ENCODE measurements at places on chromosomes 2 and 18. TPM values are rescaled to one million over a fixed set of nuclear protein-coding genes. Genes with fewer than 3 reads are reported as not detected.

Gene HMSD
- total RNA-seq, result not detected

Gene DPP4
- total RNA-seq, result 16.1 TPM

Gene HNRNPA3
- 110 TPM for total RNA-seq

Gene CYS1
- total RNA-seq, result 2.5 TPM

Gene ASPRV1
- total RNA-seq, result 0.42 TPM

GRCh38 chr2:169395821-169396374 is 33.6 kb upstream of the LRP2 start:
- H3K36me3 ChIP-seq, result no peaks in the 10 kb centered on the region
- peaks cover 15% of the 10 kb centered on the region for H3K27me3 ChIP-seq
- no peak overlapping the region for H3K27ac ChIP-seq
- no peak overlapping the region for H3K4me3 ChIP-seq
- H3K4me1 ChIP-seq, result no peaks in the 10 kb centered on the region

DNA sequence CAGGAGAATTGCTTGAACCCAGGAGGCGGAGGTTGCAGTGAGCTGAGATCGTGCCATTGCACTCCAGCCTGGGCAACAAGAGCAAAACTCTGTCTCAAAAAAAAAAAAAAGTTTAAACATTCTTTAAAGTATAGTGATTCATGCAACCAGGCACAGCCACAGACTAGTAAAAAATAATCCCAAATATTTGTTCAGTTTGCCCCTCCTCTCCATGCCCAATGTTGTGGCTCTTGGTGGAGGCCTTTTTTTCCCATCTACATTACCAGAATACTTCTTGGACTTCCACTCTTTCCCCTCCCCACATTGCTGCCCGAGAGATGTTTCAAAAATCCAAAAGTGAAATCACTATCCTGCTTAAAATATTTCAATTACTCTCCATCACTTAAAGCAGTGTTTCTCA is 5.1 kb upstream of the MALT1 start:
- H3K4me3 ChIP-seq, result no peak overlapping the region
- H3K36me3 ChIP-seq, result no peaks in the 10 kb centered on the region
- H3K27ac ChIP-seq, result no peak overlapping the region
- H3K4me1 ChIP-seq, result peaks cover 11% of the 10 kb centered on the region
- no peak for DNase-seq
- no peaks in the 10 kb centered on the region for H3K27me3 ChIP-seq

DNA sequence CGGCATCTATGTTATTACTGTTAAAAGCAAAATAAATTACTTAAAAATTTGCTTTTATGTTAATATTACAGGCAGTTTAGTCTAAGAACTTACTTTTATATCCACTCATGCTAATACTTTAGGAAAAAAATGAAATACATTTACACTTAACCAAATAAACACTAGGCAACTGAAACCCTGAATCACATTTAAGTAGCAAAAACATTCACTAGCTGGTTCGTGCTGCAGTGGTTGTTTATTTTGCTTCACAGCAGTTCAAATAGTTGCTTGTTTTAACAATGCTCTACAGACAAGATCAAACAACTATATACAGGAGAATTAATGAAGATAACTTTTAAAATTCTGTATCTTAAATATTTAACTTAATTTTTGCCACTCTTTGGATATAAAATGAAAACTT is 60.8 kb downstream of the ABCG8 start:
- no peaks in the 10 kb centered on the region for H3K4me1 ChIP-seq
- H3K4me3 ChIP-seq, result no peak overlapping the region
- peaks cover 91% of the 10 kb centered on the region for H3K36me3 ChIP-seq
- DNase-seq, result no peak
- H3K27ac ChIP-seq, result no peak overlapping the region

GRCh38 chr18:72542984-72543356 is 1.2 kb downstream of the CBLN2 start:
- H3K4me3 ChIP-seq, result no peak overlapping the region
- no peaks in the 10 kb centered on the region for H3K4me1 ChIP-seq
- H3K27me3 ChIP-seq, result peaks cover 68% of the 10 kb centered on the region
- H3K27ac ChIP-seq, result no peak overlapping the region
- H3K36me3 ChIP-seq, result no peaks in the 10 kb centered on the region

DNA sequence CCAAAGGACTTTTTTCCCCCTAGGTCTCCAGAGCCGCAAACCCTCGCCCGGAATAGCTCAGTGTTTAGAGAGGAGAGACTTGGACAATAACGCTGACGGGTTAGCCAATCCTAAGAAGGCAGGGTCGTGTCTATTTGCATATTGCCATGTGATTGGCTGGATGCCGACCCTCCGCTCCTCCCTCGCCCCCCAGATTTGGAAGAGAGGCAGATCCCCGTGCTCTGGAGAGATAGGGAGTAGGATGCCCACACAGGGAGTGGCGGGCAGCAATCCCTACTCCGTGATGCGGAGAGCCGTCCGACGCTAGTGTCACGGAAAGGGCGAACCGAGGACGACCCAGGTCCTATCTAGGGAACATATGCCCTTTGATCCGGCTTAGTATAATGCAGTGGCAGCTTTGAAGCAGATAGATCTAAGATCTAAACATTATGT is 1.4 kb downstream of the WNT6 start:
- H3K27ac ChIP-seq, result no peak overlapping the region
- DNase-seq, result peak; percentile 75
- H3K27me3 ChIP-seq, result peaks cover 30% of the 10 kb centered on the region
- peaks cover 9% of the 10 kb centered on the region for H3K4me1 ChIP-seq
- H3K36me3 ChIP-seq, result no peaks in the 10 kb centered on the region

GRCh38 chr18:3481696-3482210 is 31.8 kb downstream of the TGIF1 start:
- no peaks in the 10 kb centered on the region for H3K27me3 ChIP-seq
- no peaks in the 10 kb centered on the region for H3K4me1 ChIP-seq
- no peak overlapping the region for H3K4me3 ChIP-seq
